ENCODE measurements at places on chromosomes 13 and 19.

- no peak for DNase-seq
Measured at GRCh38 chr19:33450689-33451088, 70.9 kb downstream of the PEPD start.

GRCh38 chr19:1243768-1244692 lies 2.5 kb downstream of the ATP5F1D start:
- DNase-seq = peak; percentile 82

DNA sequence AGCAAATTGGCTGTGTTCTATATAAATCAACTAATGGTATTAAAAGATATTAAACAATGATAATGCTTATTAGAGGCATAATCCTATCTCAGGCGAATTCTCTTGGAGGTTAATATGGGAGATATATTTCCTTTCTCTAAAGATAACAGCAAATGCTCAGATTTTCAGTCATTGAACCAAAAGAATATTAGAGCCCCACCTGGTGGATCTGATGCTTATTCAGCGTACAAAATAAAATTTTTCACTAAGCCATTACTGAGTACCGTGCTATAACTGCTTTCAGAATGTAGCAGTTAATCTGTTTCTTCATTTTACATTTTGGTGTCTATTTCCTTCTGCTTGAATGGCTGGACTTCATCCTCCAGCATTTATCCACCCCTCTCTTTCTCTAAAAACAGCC lies 143.3 kb upstream of the IPO5 start:
- DNase-seq = no peak

DNA sequence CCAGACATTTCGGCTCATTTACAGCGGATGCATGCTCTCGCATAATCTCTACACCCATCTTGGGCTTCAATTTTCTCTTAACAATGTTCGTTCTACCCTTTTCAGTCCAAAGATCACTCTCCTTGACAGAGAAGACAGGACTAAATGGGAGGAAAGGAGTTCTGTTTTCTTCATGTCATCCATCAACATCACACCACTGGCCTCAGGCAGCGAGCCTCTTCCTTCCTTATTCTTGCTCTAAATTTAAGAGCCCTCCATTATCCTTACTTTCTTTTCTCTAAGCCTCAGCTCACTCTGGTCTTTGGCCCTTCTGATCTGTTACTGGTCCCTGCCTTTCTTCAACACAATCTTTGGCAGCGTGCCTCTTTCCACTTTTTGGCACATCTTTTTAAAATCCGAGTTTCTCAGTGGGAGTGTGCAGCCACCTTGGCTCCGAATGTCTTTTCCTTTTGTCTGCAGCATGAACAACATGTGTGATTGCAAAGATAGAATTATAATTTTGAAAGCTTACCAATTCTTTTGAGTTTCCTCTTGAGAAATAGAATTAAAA lies 98.7 kb downstream of the FAM216B start:
- DNase-seq = no peak

GRCh38 chr13:94641409-94641941 lies 39.8 kb downstream of the GPR180 start:
- no peak for DNase-seq

DNA sequence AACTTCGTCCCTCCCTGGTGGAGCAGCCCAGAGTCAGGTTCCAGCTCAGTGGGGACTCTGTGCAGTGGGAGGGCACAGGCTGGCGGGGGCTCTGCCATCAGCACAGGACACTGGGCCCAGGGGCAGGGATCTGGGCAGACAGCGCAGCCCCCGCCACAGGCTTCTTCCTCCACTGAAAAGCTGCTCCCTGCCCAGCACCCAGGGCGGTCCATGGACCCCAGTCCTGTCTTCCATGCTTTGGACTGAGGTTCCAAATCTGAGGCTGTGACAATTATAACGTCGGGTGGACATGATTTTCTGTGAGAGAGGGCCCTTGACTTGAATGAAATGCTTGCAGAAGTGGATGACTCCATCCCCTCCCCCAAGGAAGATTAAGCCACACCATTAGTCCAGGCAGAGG lies 21.2 kb upstream of the NCCRP1 start:
- DNase-seq = no peak

DNA sequence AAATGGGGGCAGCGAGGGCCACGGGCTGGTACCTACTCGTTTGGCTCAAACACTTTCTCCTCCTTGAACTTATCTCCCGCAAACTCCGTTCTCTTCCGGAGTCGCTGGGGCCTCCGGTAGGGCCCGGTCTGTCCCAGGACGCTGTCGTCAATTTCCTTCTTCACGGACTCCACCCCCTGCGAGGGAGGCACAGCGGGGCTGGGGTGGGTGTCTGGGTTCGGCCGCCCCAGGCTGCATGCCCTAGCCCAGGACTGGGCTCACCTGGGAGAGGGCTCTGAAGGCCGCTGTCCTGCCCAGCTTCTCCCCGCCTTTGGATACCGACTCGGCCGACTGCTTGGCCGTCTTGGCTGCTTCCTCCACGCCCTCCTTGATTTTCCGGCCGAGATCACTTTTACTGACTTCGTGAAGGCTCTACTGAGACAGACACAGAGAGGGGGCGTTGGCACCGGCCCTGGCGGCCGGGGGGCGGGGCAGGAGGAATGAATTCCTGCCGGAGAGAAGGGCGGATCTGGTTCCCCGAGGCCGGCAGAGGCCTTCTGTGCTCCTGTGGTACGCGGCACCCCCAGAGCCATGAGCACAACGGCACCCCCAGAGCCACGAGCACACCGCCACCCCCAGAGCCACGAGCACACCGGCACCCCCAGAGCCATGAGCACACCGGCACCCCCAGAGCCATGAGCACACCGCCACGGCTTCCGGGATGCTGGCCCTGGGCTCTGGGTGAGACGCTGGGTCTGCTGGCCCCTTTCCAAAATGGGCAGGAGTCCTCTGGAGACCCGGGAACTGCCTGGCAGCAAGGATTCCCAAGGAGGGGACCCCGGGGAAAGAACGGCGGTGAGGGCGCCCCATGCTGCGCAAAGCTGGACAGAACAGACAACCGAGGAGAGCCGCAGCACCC lies 8.1 kb upstream of the CTXN1 start:
- no peak for DNase-seq

DNA sequence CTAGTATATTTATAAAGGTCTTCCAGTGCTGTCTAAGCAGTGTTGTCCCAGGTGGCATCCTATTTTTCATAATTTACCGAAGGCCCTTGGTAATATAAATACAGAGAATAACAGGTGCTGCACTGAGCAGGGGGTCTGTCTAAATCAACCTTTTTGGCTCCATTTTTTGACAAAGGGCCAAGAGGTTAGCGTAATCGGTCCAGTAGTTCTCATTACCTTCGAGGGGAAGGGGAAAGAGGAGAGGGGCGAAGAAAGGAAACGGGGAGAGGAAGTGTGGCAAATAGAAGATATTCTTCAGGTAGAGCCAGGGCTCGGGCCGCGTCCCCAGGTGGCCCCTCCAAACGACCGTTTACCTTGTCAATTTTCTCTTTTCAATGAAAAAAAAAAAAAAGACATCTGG lies 749 bp upstream of the PAN3 start:
- DNase-seq = no peak

- no peak for DNase-seq
Measured at GRCh38 chr19:32809754-32810153, 59.8 kb downstream of the SLC7A9 start.

DNA sequence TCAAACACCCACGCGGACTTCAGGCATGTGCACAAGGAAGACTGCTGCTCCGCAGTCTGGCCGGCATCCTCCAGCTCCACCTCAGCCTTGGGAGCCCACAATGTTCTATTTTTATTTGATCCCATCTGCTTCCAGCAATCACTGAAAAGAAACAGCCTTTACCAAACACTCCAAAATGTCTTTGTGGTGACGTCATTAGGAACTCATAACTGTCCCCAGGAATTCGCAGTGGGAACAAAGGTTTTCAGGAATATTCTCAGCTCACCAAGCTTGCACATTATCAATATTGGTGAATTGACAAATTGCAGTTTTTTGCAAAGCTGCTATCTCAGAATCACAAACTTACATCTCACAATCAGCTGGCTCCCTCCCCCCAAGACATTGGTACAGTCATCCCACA lies 15.2 kb upstream of the ZNF841 start:
- no peak for DNase-seq

DNA sequence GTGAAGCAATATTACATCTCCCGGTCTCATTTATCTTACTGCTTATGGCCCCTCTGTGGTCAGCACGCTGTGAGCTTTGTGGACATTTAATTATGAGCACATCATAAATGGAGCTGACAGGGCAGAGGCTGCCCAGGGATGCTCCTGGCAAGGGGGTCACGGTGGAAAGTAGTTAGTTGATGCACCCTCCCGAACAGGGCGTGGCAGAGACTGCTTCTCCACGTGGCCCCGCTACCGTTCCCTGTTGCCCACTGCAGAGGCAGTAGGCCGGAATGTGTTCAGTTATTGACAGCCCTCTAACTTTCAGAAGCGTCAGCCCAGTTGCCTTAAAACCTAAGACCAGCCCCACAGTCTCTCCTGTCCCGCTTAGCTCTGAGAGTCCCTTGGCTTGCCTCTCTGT lies 180.3 kb upstream of the ZNF507 start:
- DNase-seq = no peak

DNA sequence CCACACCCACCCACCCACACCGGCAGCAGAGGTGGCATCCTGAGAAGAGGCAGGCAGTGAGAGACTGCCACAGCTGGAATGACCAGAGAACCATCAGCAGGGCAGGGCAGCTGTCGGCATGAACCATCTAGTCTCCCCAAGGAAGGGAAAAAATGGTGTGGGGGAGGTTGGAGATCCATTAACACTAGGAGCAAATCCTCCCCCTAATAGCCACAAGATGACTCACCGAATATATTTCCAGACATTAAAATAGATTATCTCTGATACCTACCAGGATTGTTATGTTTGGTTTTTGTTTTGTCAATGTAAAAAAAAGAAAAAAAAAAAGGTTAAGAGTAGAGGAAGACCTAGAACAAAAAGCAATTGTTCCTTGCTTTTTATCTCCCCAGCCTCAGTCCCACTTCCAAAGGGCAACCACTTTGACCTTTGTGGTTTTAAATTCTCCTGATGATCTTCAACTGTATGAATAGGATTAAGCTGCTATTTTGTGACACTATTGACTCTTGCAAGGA lies 34.2 kb downstream of the THSD1 start:
- DNase-seq = no peak

DNA sequence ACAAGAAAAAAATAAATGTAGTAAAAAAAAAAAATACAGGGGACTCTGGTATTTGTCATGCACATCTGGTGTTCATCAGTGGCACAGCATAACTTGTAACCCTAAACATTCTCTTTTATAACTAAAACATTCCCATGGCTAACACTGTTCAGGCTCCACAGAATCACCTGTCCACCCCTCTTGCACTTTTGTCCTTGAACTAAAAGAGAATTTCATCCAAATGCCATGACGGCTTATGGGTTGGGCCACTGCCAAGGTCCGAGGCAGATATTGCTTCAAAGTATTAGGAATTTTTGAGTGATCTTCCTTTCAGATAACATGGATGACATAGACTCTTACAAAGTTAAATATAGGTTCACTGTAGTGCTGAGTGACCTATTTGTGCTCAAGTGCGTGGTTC lies 25.7 kb upstream of the SERP2 start:
- no peak for DNase-seq

DNA sequence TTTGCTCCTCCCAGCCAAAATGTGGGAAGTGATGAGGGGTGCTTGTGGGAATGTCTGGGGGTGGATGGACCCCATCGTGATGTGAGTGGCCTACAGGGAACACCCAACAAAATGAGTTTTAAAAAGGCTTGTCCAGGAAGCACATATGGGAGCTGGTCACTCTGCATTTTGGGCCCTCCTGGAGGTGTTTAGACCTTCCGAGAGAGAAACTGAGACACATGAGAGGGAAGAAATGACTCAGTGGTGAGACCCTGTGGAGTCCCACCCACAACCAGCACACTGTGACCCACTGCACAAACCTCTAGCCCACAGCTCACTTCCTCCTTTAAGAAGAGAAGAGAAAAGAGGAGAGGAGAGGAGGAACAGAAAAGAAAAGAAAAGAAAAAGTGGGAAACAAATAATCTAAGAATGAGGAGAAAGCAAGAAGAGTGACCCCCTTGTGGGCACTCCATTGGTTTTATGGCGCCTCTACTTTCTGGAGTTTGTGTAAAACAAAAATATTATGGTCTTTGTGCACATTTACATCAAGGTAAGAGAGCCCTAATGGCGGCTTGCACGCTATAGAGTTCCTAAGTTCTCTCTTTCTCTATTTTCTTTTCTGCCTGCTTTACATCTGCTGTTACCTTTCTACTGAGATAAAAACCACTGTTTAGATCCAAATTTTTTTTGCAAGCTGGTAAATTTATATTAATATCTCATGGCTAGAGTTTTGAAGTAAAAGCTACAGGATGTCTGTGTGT lies 13.3 kb upstream of the LILRB1 start:
- no peak for DNase-seq

GRCh38 chr13:98466634-98467236 lies 110.2 kb downstream of the STK24 start:
- DNase-seq = no peak

DNA sequence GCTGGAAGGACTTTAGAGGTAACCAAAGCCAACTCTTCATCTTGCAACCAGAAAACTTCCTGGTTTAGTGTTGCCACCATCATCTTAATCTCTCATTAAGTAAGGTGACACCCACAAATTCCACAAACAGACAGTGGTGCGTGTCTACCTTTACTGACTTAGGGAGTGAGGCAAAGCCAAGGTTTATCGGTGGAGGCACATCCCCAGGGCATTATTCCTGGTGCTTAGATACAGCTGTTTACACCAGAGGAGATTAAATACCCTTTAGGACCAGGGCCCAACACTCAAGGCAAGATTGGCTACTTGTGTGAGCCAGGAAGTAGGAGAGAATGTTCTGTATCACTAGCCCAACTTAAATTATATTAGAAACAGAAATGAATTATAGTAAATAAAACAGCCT lies 9.5 kb downstream of the STOML3 start:
- DNase-seq = no peak

DNA sequence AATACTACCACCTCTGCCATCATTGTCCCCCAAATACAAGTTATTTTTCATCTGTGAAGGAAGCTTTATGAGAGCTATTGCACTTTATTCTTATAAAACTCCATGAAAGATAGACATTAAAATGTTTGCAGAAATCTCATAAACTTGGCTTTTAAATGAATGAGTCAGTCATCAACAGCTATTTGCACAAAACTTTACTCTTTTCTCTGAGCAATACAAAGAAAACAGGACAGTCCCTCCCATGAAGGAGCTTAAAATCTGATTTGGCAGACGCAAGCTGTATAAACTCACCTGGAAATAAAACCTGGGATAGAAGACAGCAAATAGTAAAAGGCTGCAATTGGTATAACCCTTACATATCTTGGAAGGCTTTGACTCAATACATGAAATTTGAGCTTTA lies 16.6 kb upstream of the RCBTB1 start:
- no peak for DNase-seq

DNA sequence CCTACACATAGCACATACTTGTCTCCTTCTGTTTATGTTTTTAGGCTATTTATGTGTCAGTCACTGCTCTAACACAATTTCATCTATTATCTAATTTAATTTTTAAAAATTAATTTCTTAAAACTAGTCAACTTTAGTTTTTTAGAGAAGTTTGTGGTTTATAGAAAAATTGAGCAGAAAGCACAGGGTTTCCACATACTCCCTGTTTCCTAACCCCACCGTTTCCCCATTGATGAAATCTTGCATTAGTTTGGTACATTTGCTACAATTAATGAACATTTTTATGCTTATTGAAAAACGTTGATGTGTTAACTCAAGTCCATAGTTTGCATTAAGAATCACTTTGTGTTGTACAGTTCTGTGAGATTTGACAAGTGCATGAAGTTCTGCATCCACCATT lies 53.5 kb downstream of the TNFSF13B start:
- no peak for DNase-seq
